ENCODE measurements at places on chromosomes 2 and 18. TPM values are rescaled to one million over a fixed set of nuclear protein-coding genes. Genes with fewer than 3 reads are reported as not detected.

Gene CYRIA
- 2.8 TPM for total RNA-seq

DNA sequence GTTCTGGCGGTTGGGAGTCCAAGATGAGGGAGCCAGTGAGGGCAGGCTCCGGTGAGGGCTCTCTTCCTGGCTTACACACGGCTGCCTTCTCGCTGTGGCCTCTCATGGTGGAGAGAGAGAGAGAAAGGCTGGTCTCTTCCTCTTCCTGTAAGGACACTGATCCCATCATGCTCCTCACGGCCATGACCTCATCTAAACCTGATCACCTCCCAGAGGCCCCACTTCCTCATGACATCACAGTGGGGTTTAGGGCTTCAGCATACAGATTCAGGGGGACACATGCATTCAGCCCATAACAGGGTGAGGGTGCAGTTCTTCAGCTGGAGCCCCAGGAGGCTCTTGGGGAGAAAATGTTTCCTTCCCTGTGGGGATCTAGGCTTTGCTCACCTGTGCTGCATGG is 29.2 kb downstream of the AGAP1 start:
- no peak for DNase-seq

DNA sequence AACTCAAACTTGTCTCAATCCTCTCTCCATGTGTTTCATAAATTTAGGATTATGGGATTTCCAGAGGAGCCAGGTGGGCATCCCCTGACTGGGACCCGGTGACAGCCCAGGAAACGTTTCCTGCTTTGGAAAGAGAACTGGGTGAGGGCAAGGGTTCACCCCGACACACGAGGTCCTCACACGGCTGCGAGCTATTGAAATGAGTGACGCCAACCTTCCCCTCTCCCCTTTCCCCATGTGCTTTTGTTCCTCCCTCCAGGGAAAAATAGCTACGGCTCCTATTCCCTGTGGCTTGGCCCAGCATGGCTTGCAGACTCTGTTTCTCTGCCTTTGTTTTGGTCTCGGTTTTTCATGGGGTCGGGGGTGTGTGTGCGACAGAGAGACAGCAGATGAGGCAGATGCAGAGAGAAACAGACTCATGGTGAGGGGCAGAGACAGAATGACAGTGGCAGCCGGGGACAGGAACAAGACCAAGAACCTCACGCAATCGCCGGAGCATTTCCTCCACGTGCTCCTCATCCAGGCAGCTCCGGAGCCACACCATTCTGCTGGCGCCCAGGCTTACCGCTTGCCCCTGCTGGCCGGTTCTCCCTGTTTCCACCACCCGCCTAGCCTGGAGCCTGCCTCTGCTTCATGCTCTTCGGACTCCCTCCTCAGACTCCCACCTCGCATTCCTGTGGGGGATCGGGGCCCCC is 238.5 kb downstream of the DYSF start:
- no peak for DNase-seq

Gene CHRNG
- not detected for total RNA-seq

DNA sequence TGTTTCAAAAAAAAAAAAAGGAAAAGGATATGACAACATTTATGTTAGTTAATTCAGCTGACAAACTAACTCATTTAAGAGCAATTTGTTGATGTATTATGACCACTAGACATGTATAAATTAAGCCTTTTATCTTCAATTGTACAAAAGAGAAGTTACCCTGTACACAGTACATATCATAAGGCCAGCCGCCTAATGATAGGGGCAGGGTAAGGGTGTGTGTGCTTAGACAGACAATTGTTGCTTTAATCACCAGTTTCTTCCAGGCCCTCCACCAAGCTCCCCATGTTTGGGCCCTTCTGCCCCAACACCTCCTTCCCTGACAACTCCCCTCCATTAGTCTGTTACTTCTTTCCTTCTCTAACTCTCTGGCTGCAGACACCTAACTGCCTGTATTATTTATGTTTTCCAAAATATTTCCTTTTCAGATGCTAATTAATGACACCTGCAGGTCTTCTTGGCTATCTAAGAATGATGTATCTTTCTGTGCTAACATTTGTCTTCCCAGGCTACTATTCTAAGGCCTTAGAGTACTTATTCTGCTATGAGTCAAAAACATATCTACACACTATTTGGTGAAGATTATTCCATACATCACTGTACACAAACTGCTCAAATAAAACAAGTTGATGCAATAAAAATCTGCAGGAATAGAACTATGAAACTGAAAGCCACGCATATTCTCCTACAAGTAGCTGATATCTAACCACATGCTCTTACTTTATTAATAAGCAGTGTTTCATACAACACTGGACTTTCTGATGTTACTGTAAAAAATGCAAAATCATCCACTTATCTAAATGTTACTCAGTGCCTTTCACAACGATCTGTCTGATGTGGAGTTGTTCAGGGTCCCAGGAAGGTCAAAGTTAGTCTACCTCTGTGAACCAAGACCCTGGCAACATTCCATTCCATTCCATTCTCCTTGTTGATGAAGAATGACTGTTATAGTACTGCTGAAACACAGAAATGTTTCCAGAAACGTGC is 26.4 kb downstream of the TMEM131 start:
- no peak for DNase-seq

Gene PDE11A
- total RNA-seq, result 0.05 TPM

Gene CYP1B1
- total RNA-seq, result 137 TPM

GRCh38 chr18:14189858-14190257 is 57.6 kb upstream of the ZNF519 start:
- no peak for DNase-seq

DNA sequence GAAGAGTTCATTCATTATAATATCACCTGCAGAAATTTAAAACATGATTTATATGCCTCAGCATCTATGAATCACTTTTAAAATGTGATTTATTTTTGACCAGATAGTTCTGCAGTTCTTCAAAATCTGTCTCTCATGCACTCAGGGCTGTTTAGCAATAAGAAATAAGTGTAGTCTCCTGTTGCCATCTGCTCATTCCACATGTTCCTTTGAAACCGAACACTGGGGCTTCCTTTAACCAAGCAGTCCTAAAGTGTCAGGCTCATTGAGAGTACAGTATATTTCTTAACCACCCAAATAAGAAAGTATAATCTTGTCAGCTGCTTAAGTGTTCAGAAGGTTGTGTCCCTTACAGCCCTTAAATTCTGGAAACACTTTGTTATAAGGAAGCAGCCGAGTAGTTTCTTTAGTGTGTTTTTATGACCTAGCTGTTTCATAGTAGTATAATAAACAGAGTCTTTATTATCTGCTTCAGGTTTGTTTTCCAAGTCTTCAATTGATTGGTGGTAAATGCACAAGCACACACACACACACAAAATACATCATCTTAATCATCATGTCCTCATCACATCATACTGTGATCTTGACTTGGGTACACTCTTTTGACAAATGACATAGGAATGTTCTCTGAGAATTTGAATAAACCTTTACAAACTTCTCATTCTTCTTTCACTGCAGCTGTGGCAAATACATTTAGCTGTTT is 10.4 kb downstream of the WDR7 start:
- no peak for DNase-seq

DNA sequence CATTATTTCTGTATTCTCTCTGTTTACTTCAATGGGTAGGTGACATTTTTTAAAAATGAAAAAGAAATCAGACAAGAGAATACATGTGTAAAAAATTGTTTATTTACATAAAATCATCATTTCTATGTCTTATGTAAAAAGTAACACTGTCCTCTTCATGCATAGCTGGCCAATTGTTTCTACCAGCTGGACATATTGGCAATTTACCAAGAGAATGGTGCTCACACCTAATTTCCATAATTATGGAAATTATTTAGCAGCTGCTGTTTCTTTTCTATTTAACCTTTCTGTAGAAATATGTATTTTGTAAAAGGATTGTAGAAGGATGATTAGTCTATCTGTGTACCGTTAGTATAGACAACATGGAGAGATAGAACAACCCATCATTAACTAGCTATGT is 791.9 kb downstream of the TRIB2 start:
- DNase-seq, result no peak

Gene HOXD9
- total RNA-seq, result not detected

Gene FAHD2B
- 26.1 TPM for total RNA-seq

- DNase-seq, result no peak
Observed at GRCh38 chr18:55179425-55179824, 220.2 kb upstream of the CCDC68 start.

- DNase-seq, result no peak
Observed at GRCh38 chr2:236639461-236640235, 70.0 kb downstream of the ACKR3 start.

- DNase-seq, result no peak
Observed at GRCh38 chr18:21557607-21558253, 42.8 kb downstream of the ESCO1 start.

Gene ANKRD30BL
- total RNA-seq, result not detected

DNA sequence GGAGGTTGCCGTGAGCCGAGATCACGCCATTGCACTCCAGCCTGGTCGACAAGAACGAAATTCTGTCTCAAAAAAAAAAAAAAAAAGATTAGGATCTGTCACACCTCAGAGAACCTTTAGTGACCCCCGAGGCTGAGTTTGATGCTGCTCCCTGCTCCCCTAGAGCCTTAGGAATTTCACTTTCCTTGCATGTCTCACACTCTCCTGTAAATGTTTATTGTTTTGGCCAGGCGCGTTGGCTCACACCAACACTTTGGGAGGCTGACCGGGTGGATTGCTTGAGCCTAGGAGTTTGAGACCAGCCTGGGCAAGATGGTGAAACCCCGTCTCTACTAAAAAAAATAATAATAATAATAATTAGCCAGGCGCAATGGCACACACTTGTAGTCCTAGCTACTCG is 31.5 kb downstream of the SRSF7 start:
- no peak for DNase-seq

GRCh38 chr18:78634061-78634696 is 345.4 kb upstream of the SALL3 start:
- no peak for DNase-seq

Gene CDH19
- total RNA-seq, result not detected

GRCh38 chr2:151767536-151767935 is 33.3 kb upstream of the NEB start:
- no peak for DNase-seq

Gene VAMP8
- total RNA-seq, result 3.1 TPM

GRCh38 chr2:200039724-200040650 is 84.6 kb downstream of the MAIP1 start:
- DNase-seq, result no peak

DNA sequence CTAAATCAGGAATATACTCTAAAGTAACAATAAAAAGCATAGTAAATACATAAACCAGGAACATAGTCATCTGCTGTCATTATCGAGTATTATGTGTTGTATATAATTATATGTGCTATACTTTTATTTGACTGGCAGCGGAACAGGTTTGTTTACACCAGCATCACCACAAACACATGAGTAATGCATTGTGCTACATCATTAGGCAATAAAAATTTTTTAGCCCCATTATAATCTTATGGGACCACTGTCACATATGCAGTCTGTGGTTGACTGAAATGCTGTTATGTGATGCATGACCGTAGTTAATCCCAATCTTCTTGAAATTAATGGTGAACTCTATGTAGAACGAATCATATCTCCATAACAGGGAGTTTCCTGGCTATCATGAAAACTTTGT is 136.7 kb upstream of the ZFP36L2 start:
- DNase-seq, result no peak

DNA sequence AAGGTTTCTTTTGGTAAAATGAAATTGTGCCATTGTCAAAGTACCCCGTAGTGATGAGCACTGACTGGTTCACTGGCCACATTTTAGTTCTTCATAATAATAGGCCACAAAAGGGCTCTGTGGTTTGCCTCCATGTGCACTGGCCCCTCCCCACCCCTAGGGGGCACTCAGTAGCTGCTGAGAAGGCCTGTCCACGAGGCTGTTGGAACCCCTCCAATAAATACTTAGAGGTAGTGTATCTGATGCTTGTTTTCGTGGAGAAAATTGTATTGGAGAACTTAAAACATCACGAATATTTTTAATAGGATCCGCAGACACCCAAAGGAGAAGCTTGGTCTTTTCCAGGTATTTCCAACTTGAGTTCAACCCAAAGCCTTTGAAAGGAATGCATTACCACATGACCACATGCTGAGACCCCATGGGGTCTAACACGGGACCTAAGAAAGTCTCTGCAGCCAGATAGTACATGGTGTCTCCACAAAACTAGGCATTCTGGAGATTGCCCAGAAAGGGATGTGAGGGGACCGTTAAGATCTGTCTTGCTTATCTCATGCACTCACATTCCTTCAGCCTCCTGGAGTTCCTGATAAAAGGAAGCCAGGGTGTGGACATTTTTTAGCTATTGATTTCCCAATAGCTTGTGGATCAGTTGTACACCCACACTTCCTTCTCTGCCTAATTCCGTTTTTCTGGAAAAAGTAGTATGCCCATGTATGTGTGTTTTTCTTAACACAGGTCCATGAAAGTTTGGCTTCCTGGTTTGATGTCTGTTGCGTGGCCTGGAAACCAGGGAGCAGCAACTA is 28.5 kb upstream of the NOSTRIN start:
- no peak for DNase-seq

Gene NGEF
- total RNA-seq, result 0.26 TPM

Gene CNGA3
- total RNA-seq, result not detected

Gene BMP10
- not detected for total RNA-seq

Gene MREG
- 2.8 TPM for total RNA-seq

GRCh38 chr2:210961249-210961648 is 404.9 kb downstream of the CPS1 start:
- DNase-seq, result no peak
